ENCODE measurements at places on chromosomes 2 and 18. TPM values are rescaled to one million over a fixed set of nuclear protein-coding genes. Genes with fewer than 3 reads are reported as not detected.

Gene KCNG3
- not detected for total RNA-seq

Gene ASB3
- total RNA-seq = 5.2 TPM

GRCh38 chr2:180705551-180705950 lies 274.9 kb upstream of the UBE2E3 start:
- no peak for DNase-seq

GRCh38 chr2:205892665-205893259 lies 193.2 kb downstream of the INO80D start:
- no peak for DNase-seq

DNA sequence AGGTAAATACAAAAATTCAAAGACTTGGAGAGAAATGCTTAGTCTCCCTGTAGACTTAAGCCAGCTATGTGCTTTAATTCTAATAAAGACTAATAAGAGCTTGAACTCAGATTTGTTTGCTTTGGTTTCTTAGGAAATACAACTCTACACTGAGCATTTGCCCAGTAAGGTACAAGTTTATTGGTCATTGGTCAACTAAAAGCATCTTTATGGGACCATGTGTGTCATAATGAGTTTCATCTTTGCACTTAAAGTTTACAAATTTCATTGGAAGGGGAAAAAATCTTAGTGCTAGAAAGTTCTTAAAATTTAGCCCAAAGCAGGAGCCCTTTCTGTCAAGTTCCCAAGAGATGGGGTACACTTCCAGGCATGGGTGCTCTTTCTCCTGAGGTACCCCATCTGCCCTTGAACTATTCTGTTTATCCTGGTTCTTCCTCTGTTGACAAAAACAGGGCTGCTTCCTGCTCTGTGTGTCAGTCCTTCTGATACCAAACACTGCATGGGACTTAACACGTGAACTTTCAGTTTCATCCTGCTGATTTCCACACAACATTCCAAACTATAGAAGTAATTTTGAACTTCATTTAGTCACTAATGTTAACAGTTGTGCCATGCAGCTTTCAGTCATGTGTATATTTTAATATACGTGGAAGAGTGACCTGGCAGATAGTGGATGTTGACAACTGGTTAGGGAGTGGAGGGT lies 200.2 kb downstream of the TPGS2 start:
- DNase-seq = no peak

DNA sequence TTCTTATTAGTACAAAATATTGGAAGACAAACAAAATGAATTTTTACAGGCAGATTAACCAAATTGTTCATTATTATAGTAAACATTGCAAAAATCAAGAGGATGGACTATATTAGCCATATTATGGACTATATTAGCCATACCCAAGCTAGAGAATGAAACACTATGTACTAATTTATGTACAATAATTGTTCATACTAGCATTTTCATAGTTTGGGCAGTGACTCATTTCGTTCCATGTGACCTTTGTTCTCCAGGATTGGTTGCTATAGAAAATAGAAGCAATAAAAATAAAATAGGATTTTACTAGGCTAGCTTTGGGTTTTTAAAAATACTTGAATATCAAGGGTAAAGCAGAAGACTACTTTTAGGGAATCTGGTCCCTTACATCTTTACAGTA lies 176.8 kb downstream of the ZEB2 start:
- no peak for DNase-seq

Measured in left lobe of liver (tissue), 2 donors.